ENCODE measurements at places on chromosomes 2 and 18.
A peak's percentile ranks its signal among the peaks of the same experiment; 100 is the strongest.

- no peak for DNase-seq
Measured at GRCh38 chr2:241126201-241126611, 23.1 kb downstream of the PASK start.

DNA sequence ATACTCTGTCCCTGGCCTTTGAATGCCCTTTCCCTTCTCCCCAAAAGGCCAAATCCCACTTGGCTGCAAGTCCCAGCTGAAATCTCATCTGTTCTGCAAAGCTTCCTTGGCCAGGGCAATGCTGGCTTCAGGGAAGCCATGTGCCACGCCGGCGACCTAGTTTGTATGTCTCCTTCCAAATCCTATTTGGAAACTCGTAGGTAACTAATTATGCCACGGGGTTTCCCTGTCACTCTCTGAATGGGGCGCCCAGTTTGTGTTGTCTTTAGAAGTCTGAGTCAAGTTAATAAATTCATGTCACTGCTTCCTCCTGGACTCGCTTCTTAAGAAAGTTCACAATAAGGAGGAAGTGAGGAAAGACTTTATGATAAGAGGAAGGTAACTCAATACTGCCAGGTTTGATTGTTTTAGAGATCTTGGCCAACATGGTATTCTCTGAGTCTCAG lies 19.1 kb downstream of the FHL2 start:
- no peak for DNase-seq

- DNase-seq = peak; percentile 6
Measured at GRCh38 chr18:5073026-5073944, 123.8 kb downstream of the AKAIN1 start.

DNA sequence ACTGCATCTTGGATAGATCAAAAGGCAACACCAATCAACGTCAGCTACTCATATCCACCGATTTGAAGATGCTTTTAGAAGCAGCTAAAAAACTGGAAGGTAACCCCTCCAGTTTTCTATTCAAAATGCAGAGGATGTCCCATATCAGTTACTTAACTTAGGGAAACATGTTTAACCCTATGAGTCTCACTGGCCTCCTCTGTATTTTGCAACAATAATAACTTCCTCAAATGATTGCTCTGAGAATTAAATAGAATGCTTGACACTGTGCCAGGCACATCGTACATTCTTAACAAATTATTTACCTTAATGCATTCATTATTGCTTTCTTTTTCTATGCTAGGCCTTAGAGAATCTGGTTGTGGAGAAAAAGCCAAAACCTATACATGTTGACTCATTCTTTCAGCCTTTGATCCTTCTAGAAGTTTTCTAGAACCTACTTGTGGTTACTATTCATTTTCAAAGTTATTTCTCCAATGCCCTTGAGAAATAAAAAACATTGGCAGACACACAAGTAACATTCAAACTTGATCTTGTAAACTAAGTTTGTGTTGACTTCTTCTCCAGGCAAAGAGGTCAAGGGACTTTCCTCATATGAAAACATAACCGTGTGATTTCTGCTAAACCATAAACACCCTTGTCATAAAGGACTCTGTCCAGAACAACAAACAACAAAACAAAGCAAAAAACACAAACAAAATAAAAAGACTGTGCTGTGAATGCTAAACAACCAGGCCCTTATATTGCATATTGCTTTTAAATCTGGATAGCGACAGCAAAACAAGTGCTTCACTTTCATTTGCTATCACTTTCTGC lies 4.6 kb downstream of the DOCK10 start:
- no peak for DNase-seq

DNA sequence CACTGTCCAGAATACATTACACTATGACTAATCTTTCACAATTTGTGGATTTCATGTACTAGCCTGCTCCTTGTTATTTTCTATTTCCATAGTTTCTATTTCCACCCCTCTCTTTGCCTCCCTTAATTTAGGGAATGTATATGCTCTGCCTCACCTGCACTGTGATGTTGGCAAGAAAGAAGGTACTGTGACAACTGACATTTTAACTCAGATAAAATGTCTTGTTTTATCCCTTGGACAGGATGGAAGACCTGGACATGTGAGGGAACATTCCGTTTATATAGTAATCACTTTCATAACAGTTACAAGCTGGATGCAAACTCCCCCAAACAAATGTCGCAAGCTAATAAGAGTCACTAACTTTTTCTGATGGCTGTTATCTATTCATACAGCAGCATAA lies 21.5 kb upstream of the DSG3 start:
- no peak for DNase-seq

GRCh38 chr2:159497847-159498246 lies 118.5 kb downstream of the BAZ2B start:
- DNase-seq = no peak

GRCh38 chr18:13616525-13617035 lies 109.8 kb downstream of the FAM210A start:
- DNase-seq = no peak

DNA sequence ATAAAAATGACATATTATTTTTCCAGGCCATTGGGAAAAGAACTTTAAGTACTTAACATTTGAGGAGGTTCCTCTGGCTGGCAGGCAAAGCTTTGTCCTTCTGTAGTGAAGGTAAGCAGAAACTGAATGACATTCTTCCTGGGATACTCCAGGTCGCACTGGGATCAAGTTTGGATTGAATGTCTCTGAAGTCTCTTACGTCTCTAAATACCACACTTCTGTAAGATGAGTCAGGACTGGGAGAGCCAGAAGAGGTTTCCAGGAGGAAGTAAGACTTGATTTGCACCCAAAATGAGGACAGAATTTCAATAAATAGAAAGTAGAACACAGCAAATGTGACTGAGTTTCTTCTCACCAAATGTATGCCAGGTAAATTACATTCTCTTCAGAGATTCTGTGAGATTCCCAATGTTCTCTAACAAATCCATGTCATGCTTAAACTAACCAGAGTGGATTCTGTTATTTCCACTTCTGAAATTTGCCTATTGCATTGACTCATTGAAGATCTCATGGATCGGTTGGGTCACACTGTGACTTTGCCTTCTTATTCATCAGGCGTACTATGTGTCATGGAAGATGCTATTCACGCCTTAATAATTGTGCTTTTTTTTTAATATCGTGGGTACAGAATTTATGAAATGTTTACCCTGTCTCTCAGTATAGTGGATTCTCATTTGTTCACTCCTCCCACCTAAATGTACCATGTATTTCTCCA lies 25.5 kb upstream of the VIT start:
- no peak for DNase-seq

- no peak for DNase-seq
Measured at GRCh38 chr18:73509460-73509859, 638.2 kb downstream of the FBXO15 start.

DNA sequence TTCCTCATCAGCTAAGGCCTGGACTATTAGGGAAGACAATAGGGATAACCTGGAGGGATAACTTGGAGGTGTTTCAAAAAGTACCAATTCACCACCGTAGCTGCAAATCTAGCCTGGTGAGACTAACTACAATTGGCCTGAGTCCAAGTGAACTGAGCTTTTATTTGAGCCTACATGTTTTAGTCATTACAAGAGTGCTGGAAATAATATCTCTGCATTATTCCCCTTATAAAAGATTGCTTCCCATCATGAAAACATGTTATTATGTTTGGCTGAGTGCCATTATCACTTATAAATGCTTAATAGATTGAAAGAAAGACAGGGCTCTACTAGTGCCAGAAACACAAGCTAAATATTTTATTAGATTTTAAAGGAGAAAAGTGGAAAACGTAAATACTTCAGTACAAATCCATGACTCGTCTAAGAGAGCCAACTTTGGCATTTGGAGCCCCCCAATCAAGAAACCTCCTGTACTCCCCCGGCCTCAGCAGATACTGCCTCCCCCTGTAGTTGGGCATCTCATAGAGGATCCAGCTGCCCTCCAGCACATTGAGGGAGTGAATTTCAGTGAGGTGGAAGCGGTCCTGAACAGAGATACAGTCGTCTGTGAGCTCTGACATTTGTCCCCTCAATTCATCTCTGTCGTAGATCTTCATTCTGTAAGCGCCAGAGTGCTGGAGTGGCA lies 3.6 kb downstream of the CRYGB start:
- DNase-seq = peak; percentile 62

DNA sequence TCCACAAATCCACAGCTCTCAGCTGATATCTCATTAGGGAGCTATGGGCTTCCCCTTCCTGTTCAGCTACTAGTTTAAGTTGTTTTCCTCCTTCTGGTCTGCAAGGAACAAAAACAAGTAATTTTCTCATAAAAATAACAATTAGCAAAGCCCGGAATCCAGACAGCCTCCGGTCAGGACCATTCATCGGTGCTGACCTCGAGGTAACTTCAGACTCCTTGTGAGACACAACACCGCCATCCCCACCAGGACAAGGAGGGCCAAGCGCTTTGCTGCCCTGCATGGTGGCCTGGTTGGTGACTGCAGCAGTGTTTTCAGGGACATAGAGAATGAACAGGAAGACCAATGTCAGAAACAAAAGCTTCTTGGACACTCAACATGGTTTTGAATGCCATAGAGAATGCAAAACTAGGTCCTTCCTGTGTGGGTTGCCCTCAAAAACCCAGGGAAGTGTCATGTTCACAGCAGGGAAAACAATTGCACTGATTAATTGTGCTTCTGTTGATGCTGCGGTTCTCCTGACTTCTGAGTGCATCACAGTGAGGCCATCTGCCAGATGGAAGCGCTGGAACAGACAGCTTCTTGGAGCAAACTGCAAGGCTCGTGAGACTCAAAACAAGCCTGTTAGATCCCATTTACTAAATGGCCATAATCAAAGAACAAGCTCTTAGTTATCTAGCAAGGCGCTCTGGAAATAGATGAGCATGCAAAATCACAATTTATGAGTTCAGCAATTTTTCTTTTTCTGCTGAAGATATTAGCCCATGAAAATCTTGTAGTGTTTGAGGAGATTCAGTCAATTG lies 77.1 kb downstream of the HS1BP3 start:
- DNase-seq = no peak

DNA sequence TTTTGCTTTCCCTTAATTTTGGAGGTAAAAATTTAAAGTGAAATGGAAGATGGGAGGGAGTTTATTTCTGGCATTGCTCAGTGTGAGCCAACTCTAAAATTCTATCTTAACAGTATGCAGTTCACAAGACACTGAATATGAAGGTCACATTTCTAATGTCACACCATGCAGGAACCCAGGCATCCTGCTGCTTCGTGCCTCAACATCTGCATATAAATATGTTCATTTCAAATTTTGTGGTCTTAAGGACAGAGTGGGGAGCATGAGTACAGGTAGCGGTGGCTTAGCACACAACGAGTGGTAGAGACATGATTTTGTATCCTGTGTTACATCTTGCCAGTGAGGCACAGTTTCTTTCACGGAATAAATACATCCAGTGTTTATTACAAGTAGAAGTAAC lies 102.4 kb downstream of the ARL4C start:
- no peak for DNase-seq

DNA sequence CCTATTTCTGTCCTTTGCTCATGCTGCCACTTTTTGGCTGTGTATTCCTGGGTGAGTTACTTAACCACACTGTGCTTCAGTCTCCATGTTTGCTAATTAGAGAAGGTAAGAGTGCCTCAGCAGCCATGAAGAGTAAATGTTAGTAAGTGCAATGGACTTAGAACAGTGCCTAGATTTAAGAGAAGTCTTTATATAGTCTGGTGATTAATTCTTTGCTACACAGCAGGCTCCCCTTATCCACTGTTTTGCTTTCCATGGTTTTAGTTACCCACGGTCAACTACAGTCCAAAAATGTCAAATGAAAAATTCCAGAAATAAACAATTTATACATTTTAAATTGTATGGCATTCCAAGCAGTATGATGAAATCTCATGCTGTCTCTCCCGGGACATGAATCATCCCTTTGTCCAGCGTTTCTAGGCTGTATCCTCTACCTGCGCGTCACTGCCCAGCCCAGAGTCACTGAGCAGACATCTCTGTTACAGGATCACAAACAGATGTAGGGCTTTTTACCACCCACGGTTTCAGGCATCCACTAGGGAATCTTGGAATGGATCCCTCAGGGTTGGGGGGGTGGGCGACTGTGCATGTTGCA lies 91.0 kb downstream of the CTIF start:
- no peak for DNase-seq

DNA sequence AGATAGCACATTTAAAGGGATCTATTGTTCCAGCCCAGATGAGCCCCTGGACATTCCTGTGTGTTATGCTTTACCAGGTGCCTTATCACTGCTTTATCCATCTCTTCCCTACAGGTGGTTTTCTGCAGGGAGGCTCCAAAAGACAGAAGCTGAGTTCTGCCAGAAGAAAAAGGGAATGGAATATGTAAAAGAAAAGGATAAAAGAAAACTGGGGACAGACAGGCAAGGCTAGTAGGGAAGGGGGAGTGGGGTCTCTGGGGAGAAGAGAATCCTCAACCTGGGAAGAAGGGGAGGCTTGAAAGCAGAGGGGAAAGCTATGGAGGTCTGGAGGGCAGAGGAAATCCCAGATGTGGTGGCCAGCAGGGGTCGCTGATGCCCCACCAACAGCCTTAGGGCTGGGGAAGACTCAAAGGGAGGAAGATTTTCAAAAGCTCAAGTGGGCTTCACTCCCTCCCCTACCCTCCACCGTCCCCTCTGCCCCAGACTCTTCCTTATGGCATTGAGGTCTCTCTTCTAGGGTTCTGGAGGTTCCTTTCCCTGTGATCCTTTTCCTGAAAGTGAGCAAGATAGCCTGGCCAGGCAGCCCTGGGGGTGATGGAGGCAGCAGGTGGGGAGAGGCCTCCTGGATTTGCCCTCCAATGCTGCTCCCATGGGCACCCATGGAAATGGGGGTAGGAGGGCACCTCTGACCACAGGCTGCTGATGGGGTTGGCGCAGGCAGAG lies 178.1 kb upstream of the PKDCC start:
- DNase-seq = peak; percentile 3

DNA sequence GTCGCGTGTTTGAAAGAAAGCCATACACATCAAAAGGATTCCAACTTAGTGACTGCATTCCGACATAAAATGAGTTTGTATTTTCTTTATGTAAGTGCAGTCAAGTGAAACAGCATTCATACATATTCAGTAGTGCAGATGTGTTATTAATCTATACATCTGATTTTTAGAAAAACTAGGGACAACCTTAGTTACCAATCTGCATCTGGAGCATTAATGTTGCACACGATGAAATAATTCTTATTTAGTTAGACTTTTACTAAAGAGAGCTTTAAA lies 1.9 kb downstream of the GORASP2 start:
- DNase-seq = no peak

- DNase-seq = no peak
Measured at GRCh38 chr2:195009202-195009601, 647.8 kb upstream of the SLC39A10 start.

GRCh38 chr2:11742702-11743357 lies 3.6 kb upstream of the LPIN1 start:
- DNase-seq = no peak
